Jurkat, Clone E6-1 (cell line): ENCODE measurements at places on chromosomes 3 and 15.

DNA sequence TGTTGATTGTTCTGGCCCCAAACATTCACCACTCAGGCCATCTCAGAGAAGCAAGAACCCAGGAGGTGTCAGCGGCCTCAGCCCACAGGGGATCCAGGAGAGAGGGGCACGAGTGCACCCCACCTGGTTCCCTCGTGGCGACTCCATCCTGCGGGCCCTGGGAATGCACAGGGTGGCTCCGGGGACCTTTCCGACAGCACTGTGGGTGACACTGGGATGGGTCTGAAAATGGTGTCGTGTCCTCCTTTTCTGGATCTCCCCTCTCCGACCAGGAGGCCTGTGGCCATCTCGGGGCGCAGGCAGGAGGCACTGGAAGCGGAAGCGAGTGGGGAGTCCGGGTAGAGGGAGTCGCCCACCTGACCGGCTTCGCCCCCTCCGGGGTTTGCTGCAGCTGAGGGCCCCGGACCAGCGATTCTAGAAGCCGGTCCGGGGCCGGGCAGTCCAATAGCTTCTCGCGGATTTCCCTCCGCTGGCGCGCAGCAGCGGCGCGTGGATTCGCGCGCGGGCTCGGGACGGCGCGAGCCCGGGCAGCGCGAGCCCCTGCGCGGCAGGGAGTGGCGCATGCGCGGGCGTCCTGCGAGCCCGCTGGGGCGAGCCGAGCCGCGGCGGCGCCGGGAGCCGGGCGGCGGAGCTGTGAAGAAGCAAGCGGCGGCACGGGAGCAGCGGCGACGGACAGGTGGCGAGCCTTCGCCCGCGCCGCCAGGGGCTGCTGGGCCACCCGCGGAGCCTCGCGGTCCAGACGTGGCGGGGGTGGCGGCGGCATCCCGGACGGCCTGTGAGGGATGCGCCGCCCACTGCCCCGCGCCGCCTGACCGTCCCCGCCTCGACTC is at the start of gene DOCK3:
Gene DOCK3, plus strand, starts transcription at position 579 of the 830 bp plus-strand sequence. CDS start 337 bp downstream, outside the sequence.
- peak; percentile 33 for DNase-seq

- DNase-seq = no peak
These were observed 156.7 kb downstream of the ANO10 start for GRCh38 chr3:43465109-43465508.

GRCh38 chr3:194867270-194867983 is 181.7 kb downstream of the FAM43A start:
- no peak for DNase-seq

DNA sequence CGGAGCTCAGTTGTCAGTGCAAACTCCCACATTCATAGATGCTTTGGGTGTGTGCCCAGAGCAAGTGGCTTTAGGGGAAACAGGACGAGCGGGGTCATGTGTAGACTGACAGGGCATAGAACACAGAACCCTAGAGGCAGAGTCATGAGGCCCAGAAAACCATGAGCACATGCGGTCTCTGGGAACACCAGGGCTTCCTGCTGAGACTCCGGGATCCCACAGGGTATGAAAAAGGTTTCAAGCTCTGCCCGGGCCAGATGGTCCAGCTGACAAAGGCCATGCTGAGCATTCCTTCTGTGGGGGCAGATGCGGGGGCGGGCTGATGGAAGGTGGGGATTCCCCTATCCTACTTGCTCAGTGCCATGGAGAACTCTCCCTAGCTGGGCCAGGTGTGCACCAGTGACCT is 44.8 kb downstream of the ROPN1B start:
- no peak for DNase-seq

- DNase-seq = no peak
These were observed 11.0 kb downstream of the THBS1 start for GRCh38 chr15:39591896-39592315.
